ENCODE measurements at places on chromosomes 7 and 10.

GRCh38 chr10:45136256-45136655 is 135.5 kb downstream of the ZNF22 start:
- DNase-seq, result no peak

GRCh38 chr10:72106154-72106849 is 18.0 kb upstream of the SPOCK2 start:
- no peak for DNase-seq

DNA sequence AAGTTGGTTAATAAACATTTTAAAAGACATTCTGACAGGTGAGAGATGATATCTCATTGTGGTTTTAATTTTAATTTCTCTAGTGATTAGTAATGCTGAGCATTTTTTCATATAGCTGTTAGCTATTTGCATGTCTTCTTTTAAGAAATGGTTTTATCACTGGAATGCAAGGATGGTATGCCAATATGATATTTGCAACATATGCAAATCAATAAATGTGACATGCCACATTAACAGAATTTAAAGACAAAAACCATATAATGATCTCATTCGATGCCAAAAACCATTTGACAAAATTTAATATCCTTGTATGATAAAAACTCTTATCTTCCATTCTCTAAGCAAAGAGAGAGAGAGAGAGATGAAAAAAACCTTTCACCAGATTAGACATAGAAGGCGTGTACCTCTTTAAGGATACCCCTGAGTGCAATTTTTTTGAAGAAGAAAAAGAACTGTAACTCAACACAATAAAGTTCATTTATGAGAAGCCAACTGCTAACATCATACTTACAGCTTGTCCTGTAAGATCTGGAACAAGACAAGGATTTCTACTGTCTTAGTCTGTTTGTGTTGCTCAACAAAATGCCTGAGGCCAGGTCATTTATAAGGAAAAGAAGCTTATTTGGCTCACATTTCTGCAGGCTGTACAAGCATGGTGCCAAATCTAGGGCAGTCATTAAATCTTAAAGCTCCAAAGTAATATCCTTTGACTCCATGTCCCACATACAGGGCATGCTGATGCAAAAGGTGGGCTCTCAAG is 39.7 kb upstream of the ZMYND11 start:
- no peak for DNase-seq

DNA sequence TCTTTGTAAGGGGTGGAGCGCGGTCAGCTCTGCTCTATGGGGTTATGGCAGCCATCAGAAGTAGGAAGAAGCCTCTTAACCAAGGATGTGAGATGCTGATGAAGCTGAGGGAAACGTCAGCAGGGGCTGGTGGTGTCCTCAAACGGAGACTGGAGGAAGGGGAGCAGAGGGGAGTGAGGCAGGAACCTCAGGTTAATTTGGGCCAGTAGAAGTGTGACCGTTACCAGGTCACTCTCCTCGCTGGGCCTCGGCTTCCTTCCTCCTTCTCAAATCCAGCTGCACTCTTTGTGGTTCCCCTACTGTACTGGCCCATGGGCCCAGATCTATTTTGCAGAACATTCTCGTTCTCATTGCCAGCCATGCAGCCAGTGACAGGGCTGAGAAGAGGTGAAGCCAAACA is 169.5 kb downstream of the TMEM178B start:
- DNase-seq, result no peak

DNA sequence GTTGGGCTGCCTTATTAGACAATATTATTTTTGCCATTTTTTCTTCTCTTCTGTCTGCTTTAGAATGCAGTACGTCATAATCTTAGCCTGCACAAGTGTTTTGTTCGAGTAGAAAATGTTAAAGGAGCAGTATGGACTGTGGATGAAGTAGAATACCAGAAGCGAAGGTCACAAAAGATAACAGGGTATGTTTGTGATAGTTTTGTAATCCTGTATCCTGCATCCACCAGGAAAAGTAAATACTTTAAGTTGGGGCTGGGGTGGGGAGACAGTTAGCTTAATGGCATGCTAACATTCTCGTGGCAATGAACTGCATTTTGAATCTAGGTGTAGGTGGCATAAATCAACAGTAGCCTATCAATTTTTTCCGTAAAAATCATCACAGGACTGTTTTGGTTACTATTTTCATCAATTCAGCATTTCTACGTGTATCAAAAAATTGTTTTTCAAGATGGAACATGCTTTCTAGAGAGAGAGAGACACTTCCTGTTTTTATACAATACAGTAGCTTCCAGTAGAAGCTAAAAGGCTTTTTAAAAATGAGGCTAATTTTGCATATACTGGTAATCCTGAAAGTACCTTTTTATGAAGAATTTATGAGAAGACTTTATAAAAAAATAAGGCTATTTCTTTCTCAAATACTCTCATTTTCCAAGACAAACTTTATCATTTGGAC is 247.5 kb downstream of the FOXP2 start:
- no peak for DNase-seq

DNA sequence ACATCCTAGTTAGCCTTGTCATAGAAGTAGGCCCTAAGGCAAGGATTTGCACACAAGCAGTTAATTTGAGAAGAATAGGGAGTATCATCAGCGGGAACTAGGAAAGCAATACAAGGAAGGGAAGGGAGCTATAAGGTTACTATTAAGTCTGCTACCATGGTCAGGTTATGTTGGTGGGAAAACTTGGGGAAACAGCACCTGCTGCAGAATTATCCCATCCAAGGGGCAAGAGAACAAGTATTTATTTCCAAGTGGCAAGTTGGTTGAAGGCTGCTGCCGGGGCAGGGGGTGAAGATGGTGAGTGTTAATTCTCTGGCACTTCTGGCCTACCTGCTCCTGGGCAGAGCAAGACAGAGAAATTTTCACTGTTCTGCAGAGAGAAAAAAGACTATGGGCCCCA is 55.0 kb downstream of the CAV1 start:
- no peak for DNase-seq

- no peak for DNase-seq
Measured at GRCh38 chr10:86300399-86300925, 66.1 kb downstream of the GRID1 start.

- no peak for DNase-seq
Measured at GRCh38 chr7:3157566-3158287, 114.1 kb upstream of the CARD11 start.

DNA sequence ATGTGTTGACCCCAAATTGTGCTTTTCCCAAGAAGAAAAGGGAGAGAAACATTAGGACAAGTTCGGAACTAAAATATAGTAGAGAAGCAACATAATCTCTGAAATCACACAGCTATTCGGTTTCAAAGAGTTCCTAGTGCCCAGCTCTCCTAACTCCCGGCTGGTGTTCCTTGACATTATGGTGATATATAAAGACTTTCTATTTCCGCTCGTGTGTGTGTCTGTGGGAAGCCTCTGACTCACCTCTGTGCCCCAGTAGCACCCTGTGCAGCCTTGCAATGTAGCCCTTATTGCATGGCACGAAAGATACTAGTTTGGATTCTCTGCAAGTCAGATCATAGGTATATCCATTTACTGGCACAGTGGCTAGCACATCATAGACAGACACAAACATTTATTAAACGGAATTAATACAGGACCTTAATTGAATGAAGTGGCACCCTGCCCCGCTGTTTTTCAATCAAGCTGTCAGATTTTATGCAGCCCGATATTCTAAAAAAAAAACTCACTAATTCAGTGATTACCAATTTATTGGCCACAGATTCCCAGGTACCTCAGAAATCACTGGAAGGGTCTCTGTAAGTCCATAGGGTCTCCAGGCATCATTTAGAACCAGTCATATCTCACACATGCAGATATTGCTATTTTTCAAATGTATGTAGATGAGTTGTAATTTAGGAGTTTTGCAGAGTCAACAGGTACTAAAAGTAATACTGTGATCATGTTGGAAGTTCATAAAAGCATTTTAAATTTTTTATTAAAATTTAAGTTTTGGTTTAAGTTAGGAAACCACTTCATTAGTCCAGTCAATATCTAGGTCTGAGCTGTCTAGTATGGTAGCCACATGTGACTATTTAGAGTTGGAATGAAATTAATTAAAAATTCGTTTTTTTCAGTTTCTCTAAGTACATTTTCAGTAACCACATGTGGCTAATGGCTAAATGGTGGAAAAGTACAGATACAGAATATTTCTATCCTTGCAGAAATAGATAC is 43.3 kb downstream of the SFTPD start:
- no peak for DNase-seq

DNA sequence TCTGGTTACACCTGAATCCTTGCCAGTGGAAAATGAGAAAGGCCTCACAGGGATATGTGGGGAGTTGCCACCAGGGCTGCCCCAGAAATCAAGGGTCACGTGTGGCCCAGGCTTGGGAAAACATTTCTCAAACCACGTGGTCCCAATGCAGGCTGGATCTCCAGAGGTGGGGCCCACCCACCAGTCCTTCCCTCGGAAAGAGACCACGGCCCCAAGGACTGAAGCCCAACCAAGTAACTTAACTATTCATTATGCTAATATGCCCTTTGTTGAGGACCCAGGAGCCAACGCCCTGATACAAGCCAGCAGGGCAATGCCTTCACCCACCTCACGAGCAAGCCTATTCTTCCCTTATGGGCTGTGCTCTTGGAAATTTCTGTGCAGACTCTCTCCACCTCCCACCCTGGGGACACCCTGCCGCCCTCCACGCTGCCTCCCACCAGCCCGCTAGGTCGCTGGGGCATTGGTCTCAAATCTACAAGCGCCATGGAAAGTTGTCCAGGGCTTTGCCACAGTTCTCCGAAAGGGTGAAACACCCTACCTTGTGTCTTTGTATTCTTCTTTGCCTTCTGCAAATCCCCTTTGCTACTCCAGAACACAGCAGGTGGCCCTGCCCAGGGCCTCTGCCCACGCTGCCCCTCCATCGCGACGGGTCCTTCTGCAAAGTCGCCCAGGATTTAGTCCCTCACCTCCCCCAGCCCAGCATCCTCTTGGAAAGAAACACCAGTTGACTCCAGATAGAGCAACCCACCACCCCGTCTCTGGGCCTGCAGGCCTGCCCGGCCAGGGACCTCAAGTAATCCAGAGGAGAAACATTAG is 8.8 kb downstream of the TNS3 start:
- DNase-seq, result peak; percentile 90

DNA sequence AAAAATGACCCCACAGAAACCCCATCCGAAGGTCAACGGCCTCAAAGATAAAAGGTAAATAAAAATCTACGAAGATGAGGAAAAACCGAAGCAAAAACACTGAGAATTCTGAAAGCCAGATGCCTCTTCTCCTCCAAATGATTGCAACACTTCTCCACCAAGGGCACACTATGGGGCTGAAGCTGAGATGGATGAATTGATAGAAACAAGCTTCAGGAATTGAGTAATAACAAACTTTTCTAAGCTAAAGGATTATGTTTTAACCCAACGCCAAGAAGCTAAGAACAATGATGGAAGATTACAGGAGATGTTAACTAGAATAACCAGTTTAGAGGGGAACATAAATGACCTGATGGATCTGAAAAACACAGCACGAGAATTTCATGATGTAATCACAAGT is 127.8 kb downstream of the MACC1 start:
- DNase-seq, result no peak

DNA sequence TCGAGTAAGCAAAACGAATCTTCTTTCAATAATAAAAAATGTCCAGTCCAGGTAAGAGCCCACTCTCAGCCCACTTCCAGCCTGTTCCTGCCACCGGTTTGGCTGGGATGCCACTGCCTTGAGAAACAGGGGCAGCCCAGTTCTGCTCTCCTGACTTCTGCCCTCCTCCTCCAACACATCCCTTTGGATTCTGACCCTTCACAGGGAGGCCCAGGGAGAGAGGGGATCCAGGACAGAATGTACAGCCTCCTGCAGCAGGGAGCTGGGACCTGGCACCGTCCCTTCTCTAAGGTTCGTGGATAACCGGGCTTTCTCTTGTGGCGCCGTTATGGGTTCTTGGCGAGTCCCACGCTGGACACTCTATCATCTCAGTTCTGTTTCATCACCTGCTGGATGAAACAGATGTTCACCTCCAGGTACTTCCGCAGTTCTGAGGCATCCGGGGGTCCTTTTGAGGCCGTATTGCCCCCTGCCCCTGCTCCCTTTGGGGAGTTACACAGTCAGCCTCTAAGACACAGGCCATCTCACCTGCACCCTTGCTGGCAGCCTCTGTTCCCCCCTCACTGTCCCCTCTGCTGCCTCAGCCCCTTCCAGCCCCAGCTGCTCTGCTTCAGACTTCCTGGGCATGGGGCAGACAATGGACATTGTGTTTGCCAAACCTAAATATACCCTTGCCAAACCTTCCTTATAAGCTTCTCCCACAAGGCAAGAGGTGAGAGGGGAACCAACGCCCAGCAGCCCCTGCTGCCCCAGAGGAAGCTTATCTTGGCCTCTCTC is 203.8 kb upstream of the ZMIZ1 start:
- DNase-seq, result no peak

GRCh38 chr10:98138031-98138430 is 3.6 kb downstream of the R3HCC1L start:
- DNase-seq, result no peak

GRCh38 chr10:62473241-62473640 is 99.1 kb downstream of the ZNF365 start:
- DNase-seq, result no peak

DNA sequence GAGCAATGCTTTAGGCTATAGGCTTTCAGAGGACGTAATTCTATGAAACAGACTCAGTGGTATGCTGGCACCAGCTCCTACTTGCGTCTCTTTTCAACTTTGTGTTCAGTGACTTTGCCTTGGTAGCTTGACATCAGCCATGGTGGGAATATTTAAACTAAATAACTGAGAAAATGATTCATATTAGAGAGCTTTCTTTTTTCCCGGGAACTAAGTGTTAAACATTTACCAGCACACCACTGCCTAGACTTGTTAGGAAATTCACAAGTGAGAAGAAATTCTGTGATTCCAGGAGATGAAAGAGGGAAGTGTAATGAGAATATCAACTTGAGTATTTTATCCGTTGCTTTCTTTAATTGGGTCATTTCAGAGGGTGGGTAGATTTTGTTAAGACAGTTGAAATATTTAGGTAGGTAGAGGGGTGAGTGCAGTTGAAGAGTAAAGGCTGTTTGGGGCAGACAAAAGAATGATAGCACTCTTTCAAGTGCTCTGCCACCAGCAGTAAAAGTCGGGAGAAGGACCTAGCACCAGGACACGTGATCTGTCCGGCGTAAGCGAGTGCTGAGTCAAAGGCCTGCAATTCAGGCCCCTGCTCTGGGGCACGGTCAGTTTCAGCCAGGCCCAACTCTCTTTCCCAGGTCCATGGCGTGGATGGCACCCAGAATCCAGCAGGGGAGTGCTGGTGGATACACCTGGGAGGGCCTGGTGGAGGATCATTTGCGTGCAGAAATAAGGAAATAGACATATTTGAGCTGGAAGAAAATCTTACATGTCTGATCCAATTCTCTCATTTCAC is 206.3 kb downstream of the SNX10 start:
- DNase-seq, result peak; percentile 48

GRCh38 chr7:27053153-27053552 is 42.6 kb downstream of the HOXA1 start:
- DNase-seq, result no peak

- no peak for DNase-seq
Measured at GRCh38 chr7:139720705-139721231, 57.0 kb downstream of the HIPK2 start.

GRCh38 chr7:1355568-1356340 is 103.5 kb downstream of the MICALL2 start:
- no peak for DNase-seq

DNA sequence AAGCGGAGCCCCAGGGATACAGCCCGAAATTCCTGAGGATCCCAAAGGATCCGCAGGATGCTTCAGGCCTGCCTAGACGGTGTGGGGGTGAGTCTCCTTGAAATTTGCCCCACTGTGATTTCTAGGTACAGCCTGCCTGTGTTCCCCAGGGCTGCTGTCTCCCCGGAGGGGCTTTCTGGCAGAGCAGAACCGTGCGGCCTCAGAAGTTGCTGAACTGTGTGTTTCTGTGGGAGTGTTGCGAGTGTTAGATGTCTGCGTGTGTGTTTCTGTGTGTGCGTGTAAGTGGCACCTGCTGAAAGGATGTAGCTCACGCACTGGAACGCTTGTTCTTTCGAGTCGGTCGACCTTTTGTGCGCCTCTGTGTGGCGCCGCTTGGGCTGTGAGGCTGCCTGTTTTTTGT is 27.8 kb upstream of the ZNF273 start:
- DNase-seq, result no peak
